ENCODE measurements at places on chromosomes 2 and 18.

- no peak for DNase-seq
Observed at GRCh38 chr2:137339051-137339450, 573.7 kb downstream of the THSD7B start.

GRCh38 chr2:66101206-66101605 is 333.7 kb upstream of the MEIS1 start:
- no peak for DNase-seq

GRCh38 chr2:170813611-170814532 is 2.8 kb upstream of the GAD1 start:
- no peak for DNase-seq

DNA sequence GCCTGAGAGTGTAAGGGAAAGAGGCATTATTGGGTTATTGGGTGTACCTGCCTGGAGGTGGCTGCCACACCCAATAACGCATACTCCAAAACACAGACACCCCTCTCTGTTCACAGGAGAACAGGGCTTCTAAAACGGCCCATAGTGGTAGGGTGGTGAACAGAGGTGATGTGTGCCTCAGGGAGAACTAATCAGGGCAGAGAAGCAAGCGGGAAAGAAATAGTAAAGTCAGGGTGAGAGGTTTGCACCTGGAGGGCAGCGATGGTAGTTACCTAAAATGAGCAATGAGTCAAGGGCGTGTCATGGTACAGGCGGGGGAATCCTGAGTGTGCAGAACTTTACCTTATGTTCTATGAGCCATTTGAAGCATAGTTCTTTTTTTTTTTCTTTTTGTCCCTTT is 21.6 kb upstream of the VPS4B start:
- no peak for DNase-seq

- no peak for DNase-seq
Observed at GRCh38 chr2:170301626-170302025, 123.7 kb downstream of the MYO3B start.

- DNase-seq, result no peak
Observed at GRCh38 chr2:29892585-29893259, 28.7 kb downstream of the ALK start.

GRCh38 chr18:79458131-79458838 is 62.6 kb downstream of the NFATC1 start:
- DNase-seq, result no peak
